ENCODE measurements at places on chromosomes 3 and 15.

- DNase-seq, result no peak
These were observed 15.7 kb downstream of the LYZL4 start for GRCh38 chr3:42394579-42395288.

DNA sequence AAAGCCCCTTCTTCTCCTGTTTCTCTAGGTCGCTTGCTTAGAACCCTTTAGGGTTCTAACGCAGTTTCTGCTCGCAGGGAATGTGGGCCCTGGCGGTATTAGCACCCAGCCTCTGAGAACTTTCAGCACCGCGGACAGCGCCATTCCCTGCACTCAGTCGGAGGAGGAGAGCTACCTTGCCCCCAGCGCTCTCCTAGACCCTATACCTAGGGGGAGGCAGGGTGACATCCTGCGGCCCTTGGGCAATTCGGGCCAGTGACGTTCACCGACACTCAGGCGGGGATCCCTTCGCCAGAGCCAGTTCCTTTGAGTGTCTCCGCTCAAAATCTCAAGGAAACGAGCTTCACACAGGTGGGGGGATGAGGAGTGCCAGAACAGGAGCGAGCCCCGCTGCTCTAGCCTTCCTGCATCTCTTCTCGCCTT is 1.3 kb downstream of the SLC7A14 start:
- peak; percentile 27 for DNase-seq

DNA sequence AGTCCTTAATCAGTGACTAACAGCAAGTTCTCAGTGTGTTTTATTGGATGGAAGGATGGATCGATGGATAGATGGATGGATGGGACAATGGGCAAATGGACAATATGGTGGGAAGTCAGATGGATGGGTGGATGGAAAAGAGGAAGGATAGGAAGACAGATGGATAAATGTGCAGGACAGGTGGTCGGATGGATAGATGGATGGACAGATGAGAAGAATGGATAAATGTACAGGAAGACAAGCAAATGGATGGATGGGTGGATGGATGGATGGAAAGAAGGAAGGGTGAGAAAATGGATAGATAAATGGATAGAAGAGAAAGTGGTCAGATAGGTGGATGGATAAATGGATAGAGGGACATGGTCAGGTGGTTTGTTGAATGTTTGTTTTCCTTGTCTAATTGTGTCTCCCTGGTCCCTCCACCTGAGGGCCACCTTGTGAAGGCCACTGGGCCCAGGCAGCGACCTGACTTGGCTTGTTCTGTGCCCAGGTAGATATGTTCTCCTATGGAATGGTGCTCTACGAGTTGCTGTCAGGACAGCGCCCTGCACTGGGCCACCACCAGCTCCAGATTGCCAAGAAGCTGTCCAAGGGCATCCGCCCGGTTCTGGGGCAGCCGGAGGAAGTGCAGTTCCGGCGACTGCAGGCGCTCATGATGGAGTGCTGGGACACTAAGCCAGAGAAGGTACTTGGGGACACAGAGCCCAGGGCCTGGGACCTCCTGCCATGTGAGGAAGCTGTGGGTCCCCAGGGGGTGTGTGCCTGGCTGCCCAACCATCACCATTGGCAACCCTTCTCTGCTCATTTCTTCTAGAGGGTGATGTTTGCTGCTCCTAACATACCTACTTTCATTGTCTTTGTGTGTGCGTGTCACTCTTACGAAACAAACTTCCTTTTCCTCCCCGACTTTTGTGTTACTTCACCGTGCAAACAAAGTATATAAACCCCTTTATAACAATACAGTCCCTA is 137.5 kb downstream of the LRRK1 start:
- no peak for DNase-seq

- DNase-seq, result no peak
These were observed 115.8 kb upstream of the FLNB start for GRCh38 chr3:57892423-57892822.

DNA sequence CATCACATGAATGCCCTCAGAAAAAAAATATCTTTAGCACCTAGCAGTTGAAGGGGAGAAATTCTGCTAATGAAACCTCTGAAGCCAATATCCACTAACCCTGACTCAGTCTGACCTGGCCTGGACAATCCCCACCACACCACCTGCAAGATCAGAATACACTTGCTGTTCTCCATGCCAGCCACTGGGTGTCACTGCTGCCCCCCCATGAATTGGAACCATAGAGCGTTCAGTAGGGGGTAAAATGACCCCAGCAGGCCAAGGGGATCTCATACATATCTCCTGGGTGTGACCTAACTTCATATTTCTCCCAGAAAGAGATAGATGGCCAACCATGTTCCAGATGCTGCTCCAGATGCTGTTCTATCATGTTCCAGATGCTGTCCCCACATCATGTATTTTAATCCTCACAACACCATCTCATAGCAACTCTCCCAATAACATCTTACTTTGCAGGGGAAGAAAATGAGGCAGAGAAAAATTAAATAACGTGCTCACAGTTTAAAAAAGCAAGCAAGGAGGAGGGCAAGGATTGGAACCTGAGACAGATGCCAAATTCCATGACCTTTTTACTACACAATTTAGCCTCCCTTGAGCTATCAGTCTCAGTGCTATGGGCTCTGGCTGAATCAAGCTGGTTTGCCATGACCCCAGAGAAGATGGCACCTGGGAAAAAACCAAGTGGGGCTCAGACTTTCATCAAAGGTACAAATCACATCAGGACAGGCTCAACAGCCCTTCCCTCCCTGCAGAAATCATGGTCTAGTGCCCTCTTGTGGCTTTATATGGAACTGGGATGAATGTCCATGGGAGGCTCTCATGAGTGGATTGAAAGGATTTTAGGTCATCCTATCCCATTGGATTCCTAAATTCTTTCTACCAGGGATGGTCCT is 12.4 kb downstream of the NTRK3 start:
- no peak for DNase-seq
